ENCODE measurements at places on chromosomes 1 and 21.

DNA sequence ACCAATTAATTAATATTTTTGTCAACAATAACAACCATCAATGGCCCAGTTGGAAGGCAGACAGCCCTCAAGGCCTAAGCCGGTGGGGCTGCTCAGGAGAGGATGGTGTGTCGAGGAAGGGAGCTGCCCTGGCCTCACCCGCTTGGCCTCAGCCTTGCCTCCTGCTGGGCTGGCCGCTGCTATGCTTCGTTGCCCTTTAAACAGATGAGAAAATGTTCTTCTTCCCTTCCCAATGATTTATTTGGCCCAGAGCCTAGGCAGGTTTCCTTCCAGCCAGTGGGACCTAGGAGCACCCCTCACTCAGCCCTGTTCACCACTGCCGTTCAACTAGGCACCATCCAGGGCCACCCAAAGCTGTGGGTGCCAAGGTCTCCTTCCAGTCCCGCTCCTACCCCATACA lies 3.1 kb upstream of the ADGRB2 start:
- DNase-seq = no peak

DNA sequence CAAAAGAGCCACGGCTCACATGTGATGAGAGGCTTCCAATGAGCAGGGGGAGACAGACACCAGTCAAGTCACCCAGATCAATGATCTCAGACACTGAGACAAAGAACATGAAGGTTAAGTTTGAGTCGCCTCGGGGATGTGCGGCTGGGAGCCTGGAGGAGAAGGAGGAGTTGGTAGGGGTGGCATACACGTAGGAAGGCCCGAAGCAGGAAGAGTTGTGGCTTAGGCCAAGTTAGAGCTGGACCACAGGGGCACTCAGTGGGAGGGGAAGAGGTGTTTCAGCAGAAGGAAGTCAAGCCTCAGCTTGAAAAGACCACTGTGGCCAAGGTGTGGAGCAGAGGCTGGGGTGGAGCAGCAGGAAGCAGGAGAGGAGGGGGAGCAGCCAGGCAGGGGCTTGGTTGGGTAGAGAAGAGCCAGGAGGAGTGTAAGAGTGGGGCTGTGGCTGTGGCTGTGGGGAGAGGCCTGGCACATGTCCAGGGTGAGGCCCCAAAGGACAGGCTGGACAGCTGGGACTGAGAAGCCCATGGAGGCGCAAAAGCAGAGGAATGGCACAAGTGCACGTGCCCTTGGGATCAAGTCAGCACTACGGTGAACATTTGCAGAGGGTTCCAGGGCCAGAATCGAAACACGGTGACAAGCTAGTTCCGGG lies 27.6 kb downstream of the CTNNBIP1 start:
- DNase-seq = no peak

GRCh38 chr1:178362747-178363146 lies 134.0 kb downstream of the CLEC20A start:
- DNase-seq = no peak

- no peak for DNase-seq
Measured at GRCh38 chr1:58841455-58841854, 57.6 kb upstream of the JUN start.

GRCh38 chr1:86645851-86646250 lies 58.5 kb upstream of the SH3GLB1 start:
- DNase-seq = no peak

DNA sequence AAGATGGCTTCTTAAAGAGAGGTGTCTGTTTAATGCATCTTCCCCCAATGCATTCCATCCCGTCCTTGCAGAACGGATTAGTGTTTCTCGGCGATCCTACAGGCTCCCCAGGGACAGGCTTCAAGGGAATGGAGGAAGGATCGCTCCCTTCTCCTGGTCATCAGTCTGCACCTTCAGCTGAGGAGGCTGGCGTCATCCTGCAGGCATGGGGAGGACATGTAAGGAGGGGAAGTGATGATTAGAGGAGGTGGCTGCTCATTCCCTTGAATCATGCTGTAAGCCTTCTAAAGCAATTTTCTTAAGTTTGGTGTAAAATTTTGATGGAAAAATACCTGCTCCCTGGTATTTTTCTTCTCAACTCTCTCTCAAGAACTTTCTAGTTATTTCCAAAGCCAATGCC lies 603.6 kb downstream of the NPHP4 start:
- DNase-seq = no peak

DNA sequence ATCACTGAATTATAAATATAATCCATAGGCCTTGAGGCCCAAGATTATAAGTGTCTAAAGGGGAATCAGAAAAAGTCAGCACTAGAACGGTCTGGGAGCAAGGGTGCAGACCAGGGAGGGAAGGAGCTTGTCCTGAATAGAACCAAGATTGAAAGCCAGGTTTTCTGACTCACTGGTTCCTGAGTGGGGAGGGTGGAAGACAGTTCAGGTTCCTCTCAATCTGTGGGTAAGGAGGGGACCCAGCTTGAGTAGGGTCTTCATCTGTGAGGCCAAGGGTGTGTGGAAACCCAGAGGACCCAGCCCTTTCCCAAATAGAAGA lies 842 bp downstream of the LENEP start:
- DNase-seq = no peak
